Fibroblast of the aortic adventitia (primary cell): ENCODE measurements at places on chromosomes 16 and 17. TPM values are rescaled to one million over a fixed set of nuclear protein-coding genes. Genes with fewer than 3 reads are reported as not detected.

- DNase-seq = no peak
These were observed 11.2 kb upstream of the CLEC19A start for GRCh38 chr16:19274165-19274797.

PPP1R27 gene
- total RNA-seq = not detected in 2 replicates

GRCh38 chr16:21277927-21278706 is at the start of gene CRYM:
Gene CRYM (minus strand): TSS chr16:21278290. CDS start chr16:21278251, 39 bp downstream.
- peak; percentile 32 for DNase-seq

- DNase-seq = peak; percentile 10
These were observed 154.8 kb downstream of the SLC39A11 start for GRCh38 chr17:72937707-72938106.

ASIC2 gene
- 0.18 TPM in 1 of 2 replicates, not detected in the other for total RNA-seq

- DNase-seq = no peak
These were observed 107.7 kb upstream of the TOB1 start for GRCh38 chr17:50973557-50974494.

GRCh38 chr16:50247906-50248608 is 18.3 kb upstream of the ADCY7 start:
- no peak for DNase-seq

GRCh38 chr16:73768786-73769203 is 527.8 kb upstream of the PSMD7 start:
- peak; percentile 6 for DNase-seq

DNA sequence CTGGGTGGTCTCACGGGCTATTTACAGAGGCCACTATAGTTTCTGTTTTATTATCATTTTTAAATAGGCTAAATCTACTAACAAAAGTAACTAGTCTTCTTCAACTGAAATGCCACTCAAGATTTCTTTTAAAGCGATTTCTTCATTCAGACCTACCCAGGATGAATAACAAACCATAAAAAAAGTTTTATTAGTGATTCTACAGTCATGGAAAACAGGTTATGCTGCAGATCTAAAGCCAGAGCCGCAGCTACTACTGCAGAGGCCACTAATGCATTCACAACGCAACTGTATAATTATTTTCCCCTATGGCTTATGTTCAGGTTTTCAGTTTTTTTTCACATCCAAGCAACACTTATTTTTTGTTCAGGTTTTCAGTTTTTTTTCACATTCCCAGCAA is 136.2 kb upstream of the AXIN2 start:
- DNase-seq = no peak

- DNase-seq = no peak
These were observed 62.8 kb downstream of the GRB7 start for GRCh38 chr17:39800540-39800939.

DNA sequence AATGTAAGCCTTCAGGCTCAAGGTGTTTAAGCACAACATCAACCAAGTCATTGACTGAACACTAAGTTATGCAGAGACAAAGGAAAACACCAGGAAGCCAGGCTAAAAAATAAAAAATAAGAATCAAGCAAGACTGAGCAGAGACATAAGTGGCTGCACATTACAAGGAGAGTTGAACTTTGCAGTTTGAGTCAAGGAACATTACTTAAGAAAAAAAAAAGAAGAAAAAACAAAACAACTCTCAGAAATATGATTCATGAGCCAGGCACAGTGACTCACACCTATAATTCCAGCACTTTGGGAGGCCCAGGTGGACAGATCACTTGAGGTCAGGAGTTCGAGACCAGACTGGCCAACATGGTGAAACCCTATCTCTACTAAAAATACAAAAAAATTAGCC is 168.1 kb downstream of the C16orf95 start:
- peak; percentile 56 for DNase-seq

GRCh38 chr17:56098746-56099145 is 54.5 kb upstream of the ANKFN1 start:
- no peak for DNase-seq

NGFR gene
- 3.3 TPM in 1 of 2 replicates, not detected in the other for total RNA-seq

GRCh38 chr17:68870976-68871375 is 84.2 kb downstream of the ABCA8 start:
- DNase-seq = peak; percentile 37

YBX2 gene
- total RNA-seq = not detected in 2 replicates

TEKT1 gene
- total RNA-seq = not detected in 2 replicates

DNA sequence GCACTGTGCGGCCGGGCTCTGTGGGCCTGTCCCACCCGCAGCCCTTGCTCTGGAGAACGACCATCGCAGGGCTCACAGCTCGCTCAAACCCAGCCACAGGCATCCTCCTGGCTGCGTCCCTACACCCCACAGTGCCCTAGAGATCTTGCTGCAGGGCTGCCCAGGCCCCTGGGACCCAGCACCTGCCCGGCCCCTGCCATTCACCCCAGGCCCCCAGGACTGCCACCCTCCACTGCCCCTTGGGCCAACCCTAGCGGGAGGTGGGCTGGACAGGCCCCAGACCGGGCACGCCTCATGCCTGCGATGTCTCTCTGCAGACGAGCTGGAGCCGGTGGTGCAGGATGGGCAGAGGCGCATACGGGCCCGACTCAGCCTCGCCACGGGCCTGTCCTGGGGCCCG is 56.1 kb upstream of the ZC3H18 start:
- no peak for DNase-seq

DNA sequence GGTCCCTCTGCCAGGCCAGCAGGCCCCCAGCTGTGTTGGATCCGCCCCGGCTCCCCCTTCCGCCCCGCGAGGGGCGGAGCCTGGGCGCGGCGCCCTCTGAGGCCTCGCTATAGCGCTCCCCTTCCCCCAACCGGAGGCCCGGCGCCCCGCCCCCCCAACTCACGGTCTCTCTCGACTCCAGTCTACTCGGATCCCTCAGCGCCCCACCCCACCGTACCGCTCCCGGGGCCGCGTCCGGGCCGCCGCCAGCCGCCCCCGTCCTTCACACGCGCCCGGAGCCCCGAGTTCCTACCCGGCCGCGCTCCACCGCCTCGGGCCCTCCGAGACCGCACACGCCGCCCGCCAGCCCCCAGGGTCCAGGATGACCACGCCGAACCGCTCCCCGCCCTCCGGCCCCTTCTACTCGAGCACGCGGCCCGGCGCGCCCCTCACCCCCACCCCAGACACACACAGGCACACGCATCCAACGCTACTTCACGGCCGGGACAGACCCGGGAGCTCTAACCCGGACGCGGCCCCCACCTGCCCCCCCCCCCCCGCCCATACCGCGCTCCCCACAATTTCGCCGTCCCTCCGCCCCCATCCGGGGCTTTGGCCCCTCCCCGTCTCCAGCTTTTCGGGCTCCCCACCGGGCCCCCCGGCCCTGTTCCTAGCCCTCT is 1.4 kb downstream of the PHF23 start:
- peak; percentile 54 for DNase-seq

TNP2 gene
- total RNA-seq = not detected in 2 replicates

CMTM2 gene
- not detected in 2 replicates for total RNA-seq

NPIPA8 gene
- not detected in 2 replicates for total RNA-seq

- no peak for DNase-seq
These were observed 188.6 kb downstream of the C16orf78 start for GRCh38 chr16:49562228-49562627.
